ENCODE measurements at places on chromosomes 4 and X. TPM values are rescaled to one million over a fixed set of nuclear protein-coding genes. Genes with fewer than 3 reads are reported as not detected.

- H3K36me3 ChIP-seq: no peaks in the 10 kb centered on the region
- H3K4me3 ChIP-seq: no peak overlapping the region
- no peaks in the 10 kb centered on the region for H3K27me3 ChIP-seq
- no peak overlapping the region for H3K27ac ChIP-seq
Measured at GRCh38 chr4:55568905-55569504, 22.3 kb upstream of the CLOCK start.

DNA sequence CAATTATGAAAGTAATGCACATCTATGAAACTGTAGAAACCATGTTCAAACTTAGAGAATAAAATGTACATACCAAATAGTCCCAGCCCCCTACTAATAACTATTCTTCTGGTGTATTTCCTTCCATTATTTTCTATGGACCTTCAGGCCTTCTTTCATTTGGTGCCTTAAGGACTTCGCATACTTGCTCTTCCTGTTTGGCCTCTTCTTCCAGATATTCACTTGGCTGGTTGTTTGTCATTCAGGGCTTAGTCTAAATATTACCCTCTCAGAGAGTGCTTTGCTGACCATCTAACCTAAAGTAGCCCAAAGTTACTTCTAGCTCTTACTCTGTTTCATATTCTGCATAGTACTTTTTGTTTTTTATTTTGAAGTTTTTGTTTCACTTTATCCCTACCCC lies 70.3 kb upstream of the ARMCX2 start:
- H3K4me3 ChIP-seq: no peak overlapping the region
- H3K4me1 ChIP-seq: no peaks in the 10 kb centered on the region
- no peaks in the 10 kb centered on the region for H3K27me3 ChIP-seq
- no peaks in the 10 kb centered on the region for H3K36me3 ChIP-seq

- H3K36me3 ChIP-seq: peaks cover 8% of the 10 kb centered on the region
- no peaks in the 10 kb centered on the region for H3K4me1 ChIP-seq
- DNase-seq: no peak
- H3K27ac ChIP-seq: no peak overlapping the region
Measured at GRCh38 chrX:53637479-53637878, 49.0 kb downstream of the HUWE1 start.

DNA sequence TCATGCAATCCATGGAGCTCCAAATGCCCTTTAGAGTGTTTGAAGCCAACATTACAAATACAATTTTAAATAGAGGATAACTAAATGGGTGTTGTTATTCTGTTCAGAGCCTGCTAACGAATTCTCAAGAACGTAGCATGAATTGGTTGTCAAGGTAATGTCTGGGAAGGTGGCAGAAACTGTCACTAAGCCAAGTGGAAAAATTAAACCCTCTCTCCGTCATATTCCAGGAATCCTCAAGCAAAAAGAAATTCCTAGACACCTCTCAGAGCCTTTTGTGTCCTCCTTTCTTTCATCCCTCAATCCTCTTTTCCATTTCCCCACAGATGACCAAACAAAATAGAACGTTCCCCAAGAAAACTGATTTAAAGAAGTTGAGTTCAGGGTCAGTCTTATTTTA lies 204.0 kb downstream of the MID1 start:
- H3K36me3 ChIP-seq: no peaks in the 10 kb centered on the region
- no peak for DNase-seq
- H3K27ac ChIP-seq: no peak overlapping the region
- H3K4me3 ChIP-seq: no peak overlapping the region

The HTR2C gene
- total RNA-seq: 0.07 TPM

DNA sequence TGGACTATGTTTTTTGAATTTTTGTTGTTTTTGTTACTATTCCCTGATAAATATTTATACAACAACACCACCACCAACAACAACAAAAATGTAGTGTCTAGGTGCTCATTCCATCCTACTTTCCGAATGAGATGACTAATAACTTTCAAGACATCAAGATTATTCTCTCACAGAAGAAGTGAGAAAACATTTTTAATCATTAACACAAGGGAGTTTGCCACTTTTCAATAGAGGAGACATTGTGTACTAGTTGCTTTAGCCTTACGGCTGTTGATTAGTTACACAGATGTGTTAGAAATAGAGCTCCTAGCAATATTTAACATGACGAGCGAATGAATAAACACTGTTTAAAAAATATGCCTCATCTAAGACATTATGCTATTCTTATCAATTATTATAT lies 898.8 kb downstream of the C4orf33 start:
- DNase-seq: no peak
- no peaks in the 10 kb centered on the region for H3K36me3 ChIP-seq
- H3K27me3 ChIP-seq: no peaks in the 10 kb centered on the region
- H3K27ac ChIP-seq: no peak overlapping the region
- H3K4me1 ChIP-seq: no peaks in the 10 kb centered on the region

The PPP2R2C gene
- 0.35 TPM for total RNA-seq

The PAGE2 gene
- not detected for total RNA-seq

All from neural crest cell (in vitro differentiated cells).